Activated CD4-positive, alpha-beta T cell treated with anti-CD3 and anti-CD28 coated beads for 1 hour (primary cell): ENCODE measurements at places on chromosomes 13 and 19.

GRCh38 chr19:30066781-30067759 is 125.0 kb downstream of the URI1 start:
- DNase-seq = no peak

- DNase-seq = no peak
These were observed 758 bp upstream of the ZNF888 start for GRCh38 chr19:52923778-52924593.

DNA sequence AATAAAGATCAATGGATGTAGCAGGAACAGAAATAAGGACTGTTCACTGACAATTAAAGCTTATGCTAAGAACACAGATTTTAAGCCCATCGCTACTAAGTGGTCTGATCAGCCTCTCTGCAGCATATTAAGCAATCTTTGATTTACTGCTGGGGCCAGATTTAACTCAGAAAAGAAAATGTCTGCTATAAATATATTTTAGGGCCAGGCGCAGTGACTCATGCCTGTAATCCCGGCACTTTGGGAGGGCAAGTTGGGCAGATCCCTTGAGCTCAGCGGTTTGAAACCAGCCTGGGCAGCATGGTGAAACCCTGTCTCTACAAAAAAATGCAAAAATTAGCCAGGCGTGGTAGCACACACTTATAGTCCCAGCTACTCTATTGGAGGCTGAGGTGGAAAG is 43.0 kb downstream of the METTL21C start:
- DNase-seq = no peak

DNA sequence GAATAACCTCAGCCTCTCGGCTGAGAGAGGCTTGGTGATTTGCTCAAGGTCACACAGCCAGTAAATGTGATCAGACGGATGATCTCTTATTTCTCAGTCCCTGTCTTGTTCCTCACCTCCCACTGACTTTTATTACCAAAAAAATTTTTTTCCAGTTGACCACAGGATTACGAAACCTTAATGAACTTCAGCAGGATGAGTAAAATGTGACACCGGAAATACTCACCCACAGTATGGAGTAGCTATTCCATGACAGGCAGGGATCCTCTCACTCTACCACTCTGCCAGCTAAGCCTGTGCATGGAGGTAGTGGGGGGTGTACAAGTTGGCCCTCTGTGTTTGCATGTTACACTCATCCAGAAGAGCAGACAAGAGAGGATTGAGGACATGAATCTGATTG is 916.4 kb downstream of the UQCRFS1 start:
- DNase-seq = no peak

DNA sequence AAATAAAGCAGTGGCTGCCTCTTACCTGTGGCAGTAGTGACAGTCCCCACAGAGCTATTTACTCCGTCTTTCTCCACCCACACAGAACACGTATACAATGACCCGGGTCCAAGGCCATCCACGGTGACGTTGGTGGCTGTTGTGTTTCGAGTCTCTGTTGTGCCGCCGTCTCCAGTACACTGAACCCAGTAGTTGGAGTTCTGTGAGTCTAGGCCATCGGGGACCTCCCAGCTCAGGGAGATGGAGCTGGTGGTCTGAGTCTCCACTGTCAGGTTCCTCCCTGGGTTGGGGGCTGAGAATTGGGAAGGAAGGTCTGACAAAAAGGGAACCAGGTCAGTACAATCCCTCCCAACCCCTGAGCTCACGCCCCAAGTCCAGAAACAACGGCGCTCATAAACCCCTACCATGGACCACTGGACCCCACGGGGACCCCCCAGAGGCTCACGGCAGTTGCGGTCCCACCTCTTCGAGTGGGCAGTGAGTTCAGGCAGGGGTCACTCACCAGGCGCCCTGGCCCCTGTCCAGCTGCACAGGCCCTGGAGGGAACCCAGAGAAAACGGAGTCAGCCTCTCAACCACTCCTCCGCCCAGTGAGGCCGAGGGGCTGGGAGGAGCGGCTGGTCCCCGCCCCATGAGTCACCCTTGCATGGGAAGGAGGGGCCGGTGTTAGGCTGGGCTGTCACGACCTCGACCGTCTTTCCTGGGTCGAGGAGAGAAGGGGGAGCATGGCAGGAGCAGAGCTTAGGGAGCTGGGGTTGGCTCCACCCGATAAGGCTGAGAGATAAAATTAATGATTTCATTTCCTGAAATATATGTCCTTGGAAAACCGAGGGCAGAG is 2.4 kb downstream of the PTPRH start:
- DNase-seq = no peak

DNA sequence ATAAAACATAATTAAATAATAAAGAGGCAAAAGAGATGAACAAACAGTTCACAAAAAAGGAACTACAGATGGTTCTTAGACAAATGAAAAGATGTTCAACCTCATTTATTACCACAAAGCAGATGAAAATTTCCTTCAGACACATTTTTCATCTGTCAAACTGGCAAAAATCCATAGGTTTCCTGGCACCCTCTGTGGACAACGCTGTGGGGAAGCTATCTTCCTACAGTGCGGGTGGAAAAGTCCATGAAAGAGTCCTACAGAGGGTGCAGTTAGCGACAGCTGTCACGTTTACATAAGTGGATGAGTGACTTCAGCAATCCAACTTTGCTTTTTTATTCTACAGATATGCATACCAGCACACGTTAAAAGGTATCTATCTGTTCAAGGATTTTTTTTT is 30.3 kb upstream of the PDCD5 start:
- DNase-seq = no peak

- no peak for DNase-seq
These were observed 93.6 kb downstream of the SOX1 start for GRCh38 chr13:112160558-112160957.

DNA sequence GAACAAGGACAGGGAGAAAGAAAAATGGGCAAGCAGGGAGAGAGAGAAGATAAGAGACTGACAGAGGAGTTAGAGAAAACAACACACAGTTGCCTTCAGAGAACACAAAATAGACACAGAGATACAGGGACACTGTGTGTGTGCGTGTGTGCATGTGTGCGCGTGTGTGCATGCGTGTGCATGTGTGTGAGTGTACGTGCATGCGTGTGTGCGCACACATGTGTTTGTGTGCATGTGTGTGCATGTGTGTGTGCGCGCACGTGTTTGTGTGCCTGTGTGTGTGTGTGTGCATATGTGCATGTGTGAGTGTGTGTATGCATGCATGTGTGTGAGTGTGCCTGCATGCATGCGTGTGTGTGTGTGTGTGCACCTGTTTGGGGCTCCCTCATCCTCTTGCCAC is 5.9 kb upstream of the PLAUR start:
- DNase-seq = no peak

- DNase-seq = no peak
These were observed 46.1 kb downstream of the HSPH1 start for GRCh38 chr13:31115616-31116015.

DNA sequence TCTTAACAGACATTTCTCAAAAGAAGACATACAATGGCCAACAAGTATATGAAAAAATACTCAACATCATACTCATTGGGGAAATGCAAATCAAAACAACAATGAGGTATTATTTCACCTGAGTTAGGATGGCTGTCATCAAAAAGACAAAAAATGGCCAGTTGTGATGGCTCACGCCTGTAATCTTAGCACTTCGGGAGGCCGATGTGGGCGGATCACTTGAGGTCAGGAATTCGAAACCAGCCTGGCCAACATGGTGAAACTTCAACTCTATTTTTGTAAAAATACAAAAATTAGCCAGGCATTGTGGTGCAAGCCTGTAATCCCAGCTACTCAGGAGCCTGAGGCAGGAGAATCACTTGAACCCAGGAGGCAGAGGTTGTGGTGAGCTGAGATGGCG is 22.0 kb downstream of the CEACAM16 start:
- DNase-seq = no peak

DNA sequence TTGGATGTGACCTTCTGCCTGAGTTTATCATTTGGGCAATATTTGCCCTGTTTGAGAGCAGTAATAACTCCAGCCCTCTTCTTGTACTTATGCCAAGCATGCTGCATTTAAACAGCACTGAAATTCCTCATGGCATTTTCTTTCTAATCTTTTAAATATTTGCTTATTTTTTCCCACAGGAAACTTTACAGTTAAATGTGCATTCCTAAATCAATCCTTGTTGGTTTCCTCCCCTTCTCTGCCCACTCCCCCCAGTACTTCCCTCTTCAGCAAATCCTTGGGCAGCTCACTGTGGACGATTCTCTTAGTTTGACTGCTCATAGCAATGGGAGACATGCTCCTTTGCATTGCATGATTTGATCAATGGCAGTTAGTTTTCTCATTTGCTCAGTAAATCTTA is 68.7 kb downstream of the RAP2A start:
- DNase-seq = no peak

GRCh38 chr13:106596275-106596937 is 28.5 kb upstream of the ARGLU1 start:
- DNase-seq = no peak
